ENCODE measurements at places on chromosomes 16 and 17.

DNA sequence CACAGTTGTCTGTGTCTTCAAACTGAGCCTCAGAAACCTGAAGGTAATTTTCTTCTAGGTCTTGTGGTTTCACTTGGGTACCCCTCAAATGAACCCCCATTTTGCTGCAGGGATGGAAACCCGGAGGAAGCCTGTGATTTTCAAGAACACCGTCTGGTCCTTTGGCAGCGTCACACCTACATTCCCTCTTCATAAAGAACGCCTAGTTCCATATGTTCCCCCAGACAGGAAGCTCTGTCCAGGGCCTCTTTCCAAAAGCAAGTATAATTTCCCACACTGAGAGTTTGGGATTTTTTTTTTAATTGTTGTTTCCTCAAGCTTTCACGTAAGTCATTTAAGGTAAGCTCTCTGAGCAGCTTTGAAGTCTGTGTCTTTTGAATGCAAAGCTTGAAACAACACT lies 515.0 kb downstream of the TMEM114 start:
- DNase-seq, result no peak

DNA sequence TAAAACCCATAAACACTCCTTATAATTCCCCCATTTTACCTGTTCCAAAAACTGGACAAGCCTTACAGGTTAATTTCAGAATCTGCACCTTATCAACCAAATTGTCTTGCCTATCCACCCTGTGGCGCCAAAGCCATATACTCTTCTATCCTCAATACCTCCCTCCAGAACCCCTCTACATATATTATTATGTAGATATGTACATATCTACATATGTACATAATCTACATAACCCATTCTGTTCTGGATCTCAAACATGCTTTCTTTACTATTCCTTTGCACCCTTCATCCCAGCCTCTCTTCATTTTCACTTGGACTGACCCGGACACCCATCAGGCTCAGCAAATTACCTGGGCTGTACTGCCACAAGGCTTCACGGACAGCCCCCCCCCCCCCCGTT lies 12.0 kb upstream of the ENDOV start:
- DNase-seq, result no peak

DNA sequence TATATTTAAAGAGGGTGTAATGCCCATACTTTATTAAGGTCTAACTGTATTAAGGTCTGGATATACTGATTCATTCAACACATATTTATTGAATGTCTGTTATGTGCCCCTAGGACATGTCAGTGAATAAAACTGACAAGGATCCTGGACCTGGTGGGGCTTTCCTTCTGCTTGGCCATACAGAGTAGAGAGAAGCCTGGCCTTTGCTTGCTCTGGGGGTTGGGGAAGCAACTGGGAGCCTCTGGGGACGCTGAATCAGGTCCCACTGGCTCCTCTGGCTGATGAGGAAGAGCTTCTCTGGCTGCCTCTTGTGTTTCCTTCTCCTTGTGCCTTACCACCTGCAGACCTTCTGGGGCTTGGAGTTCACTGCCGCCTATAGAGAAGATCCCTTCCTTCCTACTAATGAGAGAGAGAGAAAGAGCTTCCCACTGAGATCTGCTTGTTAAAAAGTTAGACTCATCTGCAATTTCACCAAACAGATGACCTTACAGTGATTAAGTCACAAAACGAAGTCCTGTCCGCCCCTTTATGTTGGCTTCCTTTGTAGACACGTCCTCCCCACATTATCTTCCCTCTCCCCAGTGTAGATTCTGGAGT lies 49.7 kb downstream of the MSI2 start:
- DNase-seq, result no peak

DNA sequence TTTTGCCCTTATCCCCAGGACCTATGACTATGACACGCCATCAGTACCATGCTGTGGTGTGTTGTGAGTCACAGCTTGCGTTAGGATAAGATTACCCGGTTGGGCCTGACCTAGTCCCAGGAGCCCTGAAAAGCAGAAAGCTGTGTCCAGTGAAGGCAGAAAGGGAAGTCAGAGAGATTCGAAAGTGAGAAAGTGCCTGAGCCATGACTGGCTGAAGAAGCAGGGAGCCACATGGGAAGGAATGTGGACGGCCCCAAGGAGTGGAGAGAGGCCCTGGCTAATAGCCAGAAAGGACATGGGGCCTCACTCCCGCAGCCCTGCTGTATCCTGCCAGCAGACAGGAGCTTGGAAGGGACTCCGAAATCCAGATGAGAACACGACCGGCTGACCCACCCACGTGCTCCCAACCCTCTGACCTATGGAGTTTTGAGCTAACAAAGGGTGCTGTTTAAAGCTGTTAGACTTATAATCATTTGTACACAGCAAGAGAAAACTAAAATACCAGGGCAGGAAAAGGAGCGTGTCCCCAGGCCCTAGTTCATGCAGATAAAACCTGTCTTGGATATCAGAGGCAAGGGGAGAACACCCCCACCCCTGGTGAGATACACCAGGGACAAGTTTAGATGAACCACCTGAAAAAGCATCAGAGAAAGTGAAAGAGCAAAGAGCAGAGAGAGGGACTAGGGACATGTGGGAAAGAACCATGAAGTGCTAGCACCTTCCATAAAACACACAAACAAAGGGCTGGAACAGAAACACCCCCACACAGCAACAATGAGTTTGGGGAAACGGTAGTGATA lies 115.3 kb downstream of the SLC39A11 start:
- DNase-seq, result no peak

DNA sequence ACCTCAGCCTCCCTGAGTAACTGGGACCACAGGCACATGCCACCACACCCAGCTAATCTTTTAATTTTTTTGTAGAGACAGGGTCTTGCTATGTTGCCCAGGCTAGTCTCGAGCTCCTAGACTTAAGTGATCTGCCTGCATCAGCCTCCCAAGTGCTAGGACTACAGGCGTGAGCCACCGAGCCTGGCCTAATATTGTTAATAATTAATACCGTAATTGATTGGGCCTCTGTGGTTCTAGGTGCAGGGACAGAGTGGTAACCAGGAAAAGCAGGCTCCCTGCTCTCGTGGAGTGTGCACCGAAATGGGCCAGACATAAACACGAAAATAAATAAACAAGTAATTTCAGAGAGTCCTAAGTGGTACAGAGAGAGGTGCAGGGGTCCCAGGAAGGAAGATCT lies 241.0 kb downstream of the GSG1L start:
- no peak for DNase-seq

DNA sequence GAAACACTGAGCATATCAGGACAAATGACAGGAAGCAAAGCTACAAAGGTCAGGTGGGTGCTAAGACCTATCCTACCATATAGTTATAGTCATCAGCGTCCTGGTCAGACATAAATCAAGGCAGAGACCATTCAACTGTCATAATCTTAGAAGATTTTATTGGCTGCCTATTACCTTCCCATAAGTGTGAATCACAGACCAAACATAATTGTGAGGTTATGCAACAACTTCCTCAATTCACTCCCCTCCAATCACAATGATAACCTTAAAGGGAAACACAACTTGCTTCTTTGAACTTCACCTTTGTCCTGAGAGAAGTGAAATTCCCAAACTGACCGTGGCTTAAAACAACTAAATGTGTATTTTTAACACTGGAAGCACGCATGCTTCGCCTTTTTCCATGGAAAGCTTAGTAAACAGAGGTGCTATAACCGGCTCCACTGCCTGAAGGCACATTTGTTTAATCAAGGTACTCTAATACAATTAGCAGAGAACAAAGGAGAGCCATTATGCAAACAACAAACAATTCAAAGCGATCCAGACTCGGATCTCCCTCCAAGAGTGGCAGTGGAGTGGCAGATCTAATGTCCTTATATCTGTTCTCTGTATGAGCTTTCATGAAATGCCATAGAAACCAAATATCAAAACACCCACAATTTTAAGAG lies 84.9 kb downstream of the TMEM114 start:
- no peak for DNase-seq

GRCh38 chr17:81202318-81202717 lies 20.4 kb downstream of the CEP131 start:
- DNase-seq, result no peak
